Esophagus muscularis mucosa (tissue), 4 donors: ENCODE measurements at places on chromosomes 16 and 17. TPM values are rescaled to one million over a fixed set of nuclear protein-coding genes. Genes with fewer than 3 reads are reported as not detected.

KCNJ18 gene
- total RNA-seq, result not detected

CAMKK1 gene
- total RNA-seq, result 8.8 TPM

POLR2C gene
- total RNA-seq, result 154 TPM

TERB1 gene
- total RNA-seq, result not detected

TNK1 gene
- 4.4 TPM for total RNA-seq

ESRP2 gene
- 0.58 TPM for total RNA-seq

ERN2 gene
- total RNA-seq, result not detected

PRSS33 gene
- total RNA-seq, result not detected

NEUROD2 gene
- not detected for total RNA-seq

GRCh38 chr16:74035816-74036215 is 260.8 kb upstream of the PSMD7 start:
- no peak for DNase-seq

DNA sequence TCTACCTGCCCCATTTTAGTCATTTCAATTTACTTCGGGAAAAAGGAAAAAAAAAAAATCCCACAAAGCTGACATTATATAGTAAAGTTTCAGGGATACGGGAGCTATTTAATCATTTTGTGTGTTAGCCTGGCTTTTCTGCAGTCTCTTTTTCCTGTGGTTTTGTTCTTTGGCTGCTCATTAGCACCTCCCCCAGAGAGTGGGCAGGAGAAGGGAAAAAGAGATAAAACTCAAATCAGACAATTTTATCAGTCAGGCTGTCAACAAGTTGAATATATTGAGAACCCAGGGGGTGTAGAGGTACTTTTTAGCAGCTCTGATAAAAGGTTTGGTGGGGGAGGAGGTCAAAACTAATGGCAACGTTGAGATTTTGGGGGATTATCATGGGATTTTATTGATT is 559.0 kb upstream of the PSMD7 start:
- DNase-seq, result no peak

- DNase-seq, result no peak
Measured at GRCh38 chr16:73853968-73854367, 442.6 kb upstream of the PSMD7 start.

DNA sequence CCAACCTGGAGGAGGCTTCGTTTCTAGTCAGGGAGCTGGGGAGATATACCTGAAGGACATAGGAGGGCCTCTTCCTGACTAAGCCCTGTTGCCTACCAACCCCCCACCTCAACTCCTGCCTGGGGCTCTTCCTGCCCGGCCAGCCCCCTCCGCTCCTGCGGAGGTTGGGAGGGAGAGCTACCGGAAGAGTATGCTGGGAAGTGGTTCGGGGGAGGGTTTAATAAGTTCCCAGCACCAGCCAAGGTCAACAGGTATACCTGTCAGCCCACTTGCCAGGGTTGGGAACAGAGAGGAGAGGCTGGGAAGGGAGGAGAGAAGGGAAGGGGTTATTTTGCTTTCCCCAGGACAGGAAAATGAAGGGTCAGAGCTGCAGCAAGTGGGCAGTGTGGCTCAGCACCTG is 4.7 kb downstream of the PPP1R1B start:
- DNase-seq, result no peak

- peak; percentile 95 for DNase-seq
Measured at GRCh38 chr16:77675464-77676324, 46.6 kb upstream of the NUDT7 start.

DNA sequence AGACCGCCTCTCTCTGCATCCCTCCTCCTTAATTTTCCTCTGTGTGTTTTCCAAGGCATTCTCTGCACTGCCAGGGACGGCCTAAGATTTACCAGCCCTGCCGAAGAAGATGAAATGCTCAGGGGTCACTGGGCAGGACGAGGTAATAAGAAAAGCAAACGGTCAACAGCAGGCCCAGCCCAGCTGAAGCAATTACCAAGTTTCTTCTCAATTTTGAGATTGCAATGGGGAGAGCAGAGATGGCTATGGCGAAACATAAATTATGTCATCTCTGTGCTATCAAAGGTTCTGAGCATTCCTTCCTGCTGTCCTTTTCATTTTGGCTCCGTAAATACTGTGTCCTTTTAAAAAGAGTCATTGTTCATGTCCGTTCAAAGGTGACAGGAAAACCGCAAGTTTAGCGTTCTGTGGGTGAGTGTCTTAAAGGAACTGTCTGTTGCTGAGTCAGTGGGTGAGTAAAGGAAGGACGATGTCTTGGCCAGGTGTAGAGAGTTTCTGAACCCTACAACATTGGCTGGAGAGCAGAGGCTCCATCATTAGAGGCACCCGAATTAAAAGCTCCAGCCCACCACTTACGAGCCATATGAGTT is 753.9 kb upstream of the EEF2KMT start:
- DNase-seq, result no peak

DNA sequence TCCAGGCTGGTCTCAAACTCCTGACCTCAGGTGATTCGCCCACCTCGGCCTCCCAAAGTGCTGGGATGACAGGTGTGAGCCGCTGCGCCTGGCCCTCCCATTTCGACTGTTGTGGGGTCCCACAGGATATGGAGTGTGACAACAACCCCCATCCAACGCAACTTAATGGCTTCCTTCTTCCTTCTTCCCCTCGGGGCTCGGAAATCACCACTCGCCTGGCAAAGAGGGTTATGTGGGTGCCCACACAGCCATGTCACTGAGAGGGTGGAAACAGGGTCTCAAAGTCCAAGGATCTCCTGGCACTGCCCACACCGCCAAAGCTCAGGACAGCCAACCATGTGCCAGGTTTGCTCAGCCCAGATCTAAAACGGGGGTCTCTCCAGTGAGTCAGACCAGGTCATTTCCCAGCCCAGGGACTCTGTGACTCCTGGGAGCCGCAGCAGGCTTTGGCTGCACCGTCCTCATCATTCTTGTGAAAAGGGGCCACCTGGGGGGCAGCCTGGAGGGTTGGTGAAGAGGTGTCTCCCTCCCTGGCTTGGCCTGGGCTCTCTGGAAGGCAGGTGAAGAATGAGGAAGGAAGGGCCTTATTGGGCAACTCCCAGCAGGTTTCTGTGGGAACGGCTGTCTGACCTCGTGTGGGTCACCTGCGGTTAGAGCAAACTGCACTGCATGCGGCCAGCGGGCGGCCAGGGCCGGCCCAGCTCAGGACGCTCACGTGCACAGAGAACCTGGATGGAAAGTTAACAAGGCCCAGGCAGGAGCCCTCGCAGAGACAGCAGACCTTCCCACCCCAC is 25.3 kb upstream of the LITAF start:
- no peak for DNase-seq

GRCh38 chr16:79687249-79688130 is 87.0 kb upstream of the MAF start:
- DNase-seq, result peak; percentile 75

DNA sequence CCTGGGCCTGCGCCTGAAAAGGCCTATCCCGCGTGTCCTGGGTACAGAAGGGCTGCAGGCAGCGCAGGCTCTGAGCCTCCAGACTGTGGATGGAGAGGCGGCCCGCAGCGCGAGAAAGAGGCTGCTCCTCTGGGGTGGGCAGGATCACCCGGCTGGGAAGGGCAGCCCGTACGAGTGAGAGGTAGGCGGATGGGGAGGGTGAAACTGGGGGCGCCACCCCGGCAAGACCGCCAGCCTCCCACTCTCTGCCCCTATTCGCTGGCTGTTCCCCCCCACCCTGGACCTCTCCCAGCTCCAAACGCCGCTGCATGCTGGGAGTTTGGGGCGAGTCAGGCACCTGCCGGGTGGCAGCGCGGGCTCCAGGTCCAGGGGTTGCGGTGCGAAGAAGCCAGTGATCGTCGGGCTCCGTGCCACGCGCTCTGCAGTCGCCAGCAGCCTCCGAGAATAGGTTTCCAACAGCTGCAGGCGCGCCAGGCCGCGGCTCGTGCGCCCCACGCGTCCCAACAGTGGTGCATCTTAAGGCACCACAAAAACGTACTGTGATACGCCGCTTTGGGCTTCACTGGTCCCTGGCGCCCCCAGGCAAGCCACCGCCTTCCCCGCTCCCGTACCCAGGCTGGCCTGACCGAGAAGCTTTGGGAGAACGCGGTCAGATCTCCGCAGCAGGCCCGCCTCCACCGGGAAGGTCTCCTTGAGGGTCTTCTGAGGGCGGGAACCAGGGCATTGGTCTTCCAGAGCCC is 1.1 kb downstream of the NOXO1 start:
- DNase-seq, result no peak

GRCh38 chr17:68384471-68384870 is 72.8 kb downstream of the WIPI1 start:
- DNase-seq, result no peak

- no peak for DNase-seq
Measured at GRCh38 chr16:89316701-89317100, 99.2 kb downstream of the ZNF778 start.

GRCh38 chr16:10581507-10581906 is 1.1 kb upstream of the EMP2 start:
- no peak for DNase-seq

- DNase-seq, result no peak
Measured at GRCh38 chr16:88005968-88006367, 54.7 kb downstream of the BANP start.

DNA sequence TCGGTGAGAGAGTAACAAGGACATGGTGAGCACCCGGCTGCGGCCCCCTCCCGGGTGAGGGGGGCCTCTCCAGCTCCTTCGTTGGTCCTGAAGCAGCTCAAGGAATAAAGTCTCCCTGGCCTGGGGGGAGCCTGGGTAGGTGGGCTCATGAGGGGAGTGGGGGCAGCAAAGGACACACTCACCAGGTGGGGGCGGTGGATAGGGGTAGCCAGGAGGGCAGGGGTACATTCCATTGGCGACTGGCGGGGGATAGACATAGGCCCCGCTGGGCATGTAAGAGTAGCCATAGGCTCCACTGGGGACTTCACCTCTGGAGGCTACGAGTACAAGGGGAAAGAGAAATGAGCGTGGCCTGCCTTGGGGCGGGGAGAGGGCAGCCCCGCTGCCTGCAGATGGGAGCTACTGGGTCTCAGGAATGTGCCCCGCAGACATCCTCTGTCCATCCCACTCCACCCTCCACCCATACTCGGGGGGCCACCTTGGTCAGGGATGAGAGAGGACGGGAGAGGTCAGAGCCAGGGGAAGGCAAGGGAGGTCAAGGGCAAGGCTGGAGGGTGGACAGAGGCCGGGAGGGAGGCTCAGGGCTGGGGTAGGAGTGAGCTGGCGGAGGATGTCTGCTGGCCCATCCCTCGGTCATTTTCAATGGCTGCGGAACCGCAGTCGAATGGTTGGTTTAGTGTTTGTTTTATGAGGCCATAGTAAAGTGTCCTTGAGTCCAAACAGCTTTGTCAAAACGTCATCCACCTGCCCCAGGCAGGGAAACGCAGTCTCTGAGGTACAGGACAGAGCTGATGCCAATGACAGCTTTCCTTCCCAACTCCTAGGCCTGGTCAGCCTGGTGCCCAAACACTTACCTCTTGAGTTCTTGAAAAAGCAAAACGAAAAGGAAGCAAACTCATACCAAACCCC is 3.7 kb upstream of the UNC13D start:
- DNase-seq, result no peak

DNA sequence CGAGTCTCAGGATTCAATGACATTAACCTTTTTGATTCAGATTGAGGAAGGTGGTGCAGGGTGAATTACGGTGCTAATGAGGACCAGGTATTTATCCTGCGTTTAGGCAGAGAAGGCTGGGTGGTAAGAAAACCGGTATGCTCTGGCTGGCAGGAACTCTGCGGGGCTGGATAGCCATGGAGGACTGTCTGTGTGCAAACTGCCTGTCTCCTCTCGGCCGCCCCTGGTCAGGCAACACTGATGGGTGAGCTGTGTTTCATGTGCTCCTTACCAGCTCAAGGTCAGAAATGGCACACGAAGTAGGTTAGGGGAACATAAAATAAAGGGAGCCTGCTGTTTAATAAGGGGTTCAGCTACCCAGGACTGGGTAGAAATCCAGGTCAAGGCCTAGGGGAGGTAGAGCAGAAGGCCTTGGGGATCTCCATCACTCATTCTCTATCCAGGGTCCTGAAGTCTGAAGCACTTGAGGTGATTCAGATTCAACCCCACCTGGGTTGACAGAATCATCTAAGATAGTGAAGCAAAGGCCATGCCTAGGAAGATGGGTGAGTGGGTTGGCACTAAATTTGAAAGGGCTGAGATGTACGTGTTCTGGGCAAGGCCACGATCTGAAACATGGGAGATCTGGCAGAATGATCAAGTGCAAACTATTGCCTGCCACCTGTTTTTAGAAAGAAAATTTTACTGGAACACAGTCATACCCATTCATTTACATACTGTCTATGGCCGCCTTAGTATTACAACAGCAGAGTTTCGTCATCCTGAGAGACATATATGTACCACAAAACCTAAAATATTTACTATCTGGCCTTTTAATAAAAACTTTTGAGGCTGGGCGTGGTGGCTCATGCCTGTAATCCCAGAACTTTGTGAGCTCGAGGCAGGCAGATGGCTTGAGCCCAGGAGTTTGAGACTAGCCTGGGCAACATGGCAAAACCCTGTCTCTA is 292.5 kb downstream of the XYLT1 start:
- DNase-seq, result no peak

DNA sequence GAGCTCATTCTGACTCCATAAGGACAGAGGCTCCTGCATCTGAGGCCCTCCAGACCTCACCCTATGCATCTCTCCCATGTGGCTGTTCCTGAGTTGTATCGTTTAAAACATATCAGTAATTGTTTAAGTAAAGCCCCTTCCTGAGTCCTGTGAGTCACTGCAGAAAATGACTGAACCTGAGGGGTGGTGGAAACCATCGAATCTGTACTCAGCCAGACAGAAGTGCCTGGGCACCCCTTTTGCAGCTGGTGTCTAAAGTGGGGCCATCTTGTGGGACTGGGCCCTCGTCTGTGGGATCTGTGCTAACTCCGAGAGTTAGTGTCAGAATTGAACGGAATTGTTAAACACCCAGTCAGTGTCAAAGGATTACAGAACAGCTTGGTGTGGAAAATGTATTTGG is 25.4 kb downstream of the CMTM3 start:
- DNase-seq, result no peak

DNA sequence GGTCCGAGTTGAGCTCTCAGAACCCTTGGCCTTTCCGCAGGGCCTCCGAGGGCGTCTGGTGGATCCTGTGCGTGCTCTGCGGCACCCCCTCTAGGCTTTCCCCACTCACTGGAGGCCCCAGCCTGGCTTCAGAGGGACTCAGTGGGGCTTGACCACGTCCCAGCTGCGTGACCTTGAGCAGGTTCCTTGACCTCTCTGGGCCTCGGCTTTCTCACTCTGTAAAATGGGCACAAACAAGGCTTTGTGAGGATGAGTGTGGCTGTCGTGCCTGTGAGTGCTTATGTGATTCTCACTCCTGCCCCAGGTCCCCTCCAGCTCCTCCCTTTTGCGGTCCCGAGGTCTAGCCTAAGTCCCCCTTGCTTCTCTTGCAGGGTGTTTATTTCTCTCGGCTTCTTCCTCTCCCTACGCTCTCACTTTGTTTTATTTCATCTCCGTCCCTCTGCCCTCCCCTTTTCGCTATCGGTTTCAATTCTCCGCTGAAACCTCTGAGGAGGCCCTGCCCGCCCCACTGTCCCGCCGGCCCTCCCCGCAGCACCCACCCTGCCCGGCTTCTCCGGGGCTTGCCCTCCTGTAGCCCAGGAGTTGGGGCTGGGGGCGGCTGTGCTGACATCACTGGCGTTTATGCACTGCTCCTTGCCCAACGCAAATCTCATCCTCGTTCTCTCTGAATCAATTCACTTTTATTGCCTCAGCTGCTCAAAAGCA is 82.3 kb upstream of the CBX4 start:
- DNase-seq, result no peak
